Ureter (tissue), 1 donor: ENCODE measurements at places on chromosomes 12 and 14. TPM values are rescaled to one million over a fixed set of nuclear protein-coding genes. Genes with fewer than 3 reads are reported as not detected.

Gene NPFF
- not detected for total RNA-seq

Gene GALNT6
- total RNA-seq, result 9.9 TPM

Gene DPY19L2
- total RNA-seq, result 28.9 TPM

Gene LUM
- total RNA-seq, result 104 TPM

Gene ACSS3
- 23.4 TPM for total RNA-seq

Gene P2RX7
- total RNA-seq, result 1.8 TPM

Gene SLC7A7
- 10.6 TPM for total RNA-seq

- no peak for DNase-seq
Observed at GRCh38 chr14:88064841-88065240, 59.9 kb downstream of the GPR65 start.

DNA sequence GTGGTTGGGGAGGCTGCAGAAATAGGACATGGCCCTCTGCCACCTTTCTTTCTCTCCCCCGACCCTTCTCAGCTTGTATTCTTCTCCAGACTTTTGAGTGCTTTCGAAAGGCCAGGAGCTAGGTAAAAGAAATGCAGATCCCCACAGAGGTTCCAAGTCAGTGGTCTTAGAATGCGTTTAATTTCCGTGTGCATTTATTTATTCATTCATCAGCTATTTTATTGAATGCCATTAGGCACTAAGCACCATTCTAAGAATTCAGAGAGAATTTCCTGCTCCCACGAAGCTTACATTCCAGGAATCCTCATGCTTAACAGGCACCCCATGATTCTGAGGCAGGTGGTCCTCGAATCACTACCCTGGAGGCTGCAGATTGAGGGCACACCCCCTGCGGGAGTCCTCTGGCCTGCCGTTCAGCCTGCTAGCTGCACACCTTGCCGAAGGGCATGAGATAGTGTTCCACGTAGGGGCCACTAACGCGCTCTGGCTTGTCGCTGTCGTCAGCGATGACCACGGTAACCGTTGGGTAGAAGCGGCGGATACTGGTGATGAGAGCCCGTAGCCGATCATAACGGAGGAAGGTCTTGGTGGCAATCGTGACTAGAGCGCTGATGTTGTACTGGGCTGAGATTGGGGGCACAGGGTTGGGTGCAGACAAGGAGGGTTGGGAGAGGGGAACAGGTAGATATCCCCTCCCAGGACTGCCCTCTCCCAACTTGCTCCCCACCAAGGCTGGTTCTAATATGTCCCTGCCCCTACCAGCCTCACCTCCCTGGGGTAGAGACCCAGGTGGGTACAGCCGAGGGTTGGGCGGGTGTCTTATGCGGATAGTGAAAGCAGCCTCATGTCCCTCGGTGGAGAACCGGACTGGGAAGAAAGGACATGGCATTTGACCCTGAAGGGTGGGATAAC is 4.5 kb downstream of the B4GALNT1 start:
- peak; percentile 38 for DNase-seq

GRCh38 chr14:24084440-24084839 is 9.7 kb upstream of the PCK2 start:
- DNase-seq, result no peak

DNA sequence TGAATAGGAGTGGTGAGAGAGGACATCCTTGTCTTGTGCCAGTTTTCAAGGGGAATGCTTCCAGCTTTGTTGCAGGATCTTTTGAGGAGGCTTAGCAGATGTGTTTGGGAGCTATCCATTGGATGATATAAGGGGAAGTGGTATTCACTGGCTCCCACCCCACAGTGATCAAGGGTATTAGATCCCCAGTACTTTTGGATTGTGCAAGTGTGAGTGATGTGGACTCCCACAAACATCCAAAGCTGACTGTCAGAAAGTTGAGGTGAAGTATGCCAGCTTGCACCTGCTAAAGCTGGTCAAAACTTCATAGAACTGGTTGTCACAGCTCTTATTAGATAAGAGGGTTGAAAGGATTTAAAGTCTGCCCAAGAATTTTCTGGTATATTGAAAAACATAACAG is 110.1 kb upstream of the BTG1 start:
- no peak for DNase-seq

DNA sequence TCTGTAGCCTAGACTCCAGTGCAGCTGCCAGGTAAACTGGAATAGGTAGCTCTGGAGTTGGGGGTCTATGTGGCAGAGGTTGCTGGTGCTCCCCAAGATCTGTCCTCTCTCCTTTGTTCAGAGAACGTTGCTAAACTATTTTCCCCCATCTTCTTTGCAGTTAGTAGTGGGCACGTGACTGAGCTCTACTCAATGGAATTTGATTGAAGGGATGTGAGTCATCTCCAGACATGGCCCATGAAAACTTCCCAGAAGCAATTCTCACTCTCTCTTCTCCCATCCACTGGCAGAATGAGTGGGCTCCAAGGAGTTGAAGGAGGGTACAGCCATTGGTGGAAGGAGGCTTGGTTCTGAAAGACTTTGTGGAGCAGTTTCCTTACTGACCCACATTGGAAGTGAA is 44.0 kb downstream of the PAH start:
- DNase-seq, result no peak

- no peak for DNase-seq
Observed at GRCh38 chr14:64937821-64938193, 4.7 kb downstream of the GPX2 start.

- no peak for DNase-seq
Observed at GRCh38 chr12:106924268-106924861, 31.3 kb upstream of the TMEM263 start.

- DNase-seq, result no peak
Observed at GRCh38 chr12:56084958-56085543, 5.1 kb downstream of the ERBB3 start.

- DNase-seq, result no peak
Observed at GRCh38 chr14:91350813-91351511, 66.7 kb downstream of the CCDC88C start.

GRCh38 chr14:30362369-30363218 is 196.4 kb upstream of the G2E3 start:
- no peak for DNase-seq

- DNase-seq, result no peak
Observed at GRCh38 chr12:49667325-49668090, 39.7 kb downstream of the FMNL3 start.

GRCh38 chr12:106446419-106447092 is 89.0 kb downstream of the POLR3B start:
- no peak for DNase-seq

DNA sequence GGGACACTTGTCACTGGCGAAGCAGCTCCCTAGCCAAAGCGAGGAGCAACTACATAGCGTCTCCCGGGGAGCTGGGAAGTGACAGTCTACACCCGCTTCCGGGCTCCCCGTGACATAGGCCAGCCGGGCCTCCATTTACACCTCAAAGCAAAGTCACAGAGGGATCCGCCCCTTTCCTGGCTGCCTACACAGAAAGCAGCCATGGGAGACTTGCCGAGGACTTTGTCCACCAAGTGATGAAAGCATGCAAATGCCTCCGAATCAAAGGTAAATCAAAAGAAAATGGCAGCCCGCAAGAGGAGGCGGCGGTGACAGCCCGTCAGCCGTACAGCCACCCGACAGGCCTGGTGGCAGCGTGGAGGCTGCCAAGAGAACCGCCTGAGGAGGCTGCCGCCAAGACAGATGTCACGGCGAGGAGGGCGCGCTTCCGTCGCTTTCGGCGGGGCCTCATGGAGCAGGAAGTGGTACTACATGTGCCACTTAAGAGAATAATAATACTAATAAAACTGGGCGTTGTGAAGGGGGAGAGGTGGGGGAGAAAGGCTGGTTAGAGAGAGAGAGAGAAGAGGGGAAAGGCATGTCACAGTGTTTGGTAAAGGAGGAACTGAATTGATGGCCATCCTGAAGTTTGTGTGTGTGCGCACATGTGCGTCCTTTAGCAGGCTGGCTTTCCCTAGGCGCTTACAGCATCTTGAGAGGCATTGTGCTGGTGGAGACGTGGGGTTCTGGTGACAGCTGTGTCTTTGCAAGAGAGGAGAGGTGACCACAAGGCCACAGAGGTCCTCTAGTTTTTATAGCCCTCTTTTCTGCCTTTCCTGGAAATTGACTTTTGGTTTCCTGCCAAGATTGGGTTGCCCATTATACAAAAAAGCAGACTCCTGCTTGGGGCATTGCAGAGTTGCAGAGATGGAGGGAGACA is 661.7 kb downstream of the VRK1 start:
- no peak for DNase-seq

DNA sequence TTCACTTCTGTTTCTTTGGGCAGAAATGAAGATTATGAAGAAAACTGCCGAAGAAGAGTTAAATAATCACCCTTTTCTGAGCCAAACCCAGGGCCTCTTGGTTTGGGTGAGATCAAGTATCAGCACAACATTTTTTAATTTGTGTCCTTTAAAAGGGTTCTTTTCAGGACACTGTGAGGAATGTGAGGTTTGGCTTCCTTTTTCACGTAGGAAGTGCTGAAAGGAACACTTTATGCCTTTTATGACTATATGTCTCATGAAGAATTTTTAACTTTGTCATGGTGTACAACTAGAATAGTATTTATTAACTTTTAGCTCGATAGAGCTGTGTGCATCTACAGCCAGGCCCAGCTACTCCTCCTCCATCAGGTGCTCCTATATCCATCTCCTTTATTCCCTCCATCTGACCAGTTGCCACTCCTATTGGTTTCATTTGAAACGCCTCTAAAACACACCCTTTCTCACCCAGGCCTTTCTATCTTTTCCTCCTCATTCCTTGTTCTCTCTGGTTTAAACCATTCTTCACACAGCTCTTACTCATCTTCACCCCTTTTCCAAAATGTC is 103.6 kb upstream of the LRIG3 start:
- DNase-seq, result no peak

GRCh38 chr12:18165422-18165871 is 75.5 kb upstream of the RERGL start:
- no peak for DNase-seq

DNA sequence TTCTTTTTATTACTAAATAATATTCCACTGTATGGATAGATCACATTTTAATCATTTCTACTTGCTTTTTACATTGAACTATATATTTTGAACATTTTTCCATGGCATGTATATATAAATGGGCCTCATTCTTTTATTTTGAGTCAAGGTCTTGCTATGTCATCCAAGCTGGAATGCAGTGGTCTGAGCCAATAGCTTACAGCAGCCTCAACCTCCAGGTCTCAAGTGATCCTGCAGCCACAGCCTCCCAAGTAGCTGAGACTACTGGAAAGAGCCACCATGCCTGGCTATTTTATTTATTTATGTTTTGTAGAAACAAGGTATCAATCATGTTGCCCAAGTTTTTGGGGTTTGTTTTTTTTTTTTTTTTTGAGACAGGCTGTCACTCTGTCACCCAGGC is 7.6 kb downstream of the FCF1 start:
- DNase-seq, result no peak

DNA sequence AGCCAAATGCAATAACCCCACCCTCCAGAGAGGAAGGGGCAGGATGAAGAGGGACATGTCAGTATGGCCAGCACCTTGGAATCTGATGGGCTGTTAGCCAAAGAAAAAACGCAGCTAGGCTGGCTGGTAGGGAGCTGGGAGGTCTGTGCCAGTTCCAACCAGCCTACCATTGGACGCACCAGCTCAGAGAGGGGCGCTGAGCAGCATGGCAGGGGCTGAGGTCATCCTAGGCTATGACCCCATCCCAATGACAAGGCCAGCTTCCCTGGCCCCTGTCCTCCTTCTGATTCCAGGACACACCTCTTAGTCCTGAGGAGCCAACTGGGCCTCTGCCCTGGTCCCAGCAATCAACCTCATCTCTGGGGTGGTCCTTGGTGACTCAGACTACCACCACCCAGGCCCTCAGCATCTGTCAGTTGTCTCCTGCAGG is 12.2 kb downstream of the ACTN1 start:
- no peak for DNase-seq
